ENCODE measurements at places on chromosomes 1 and 21. TPM values are rescaled to one million over a fixed set of nuclear protein-coding genes. Genes with fewer than 3 reads are reported as not detected.

PGBD5 gene
- 3.5 TPM for total RNA-seq

HTR6 gene
- not detected for total RNA-seq

DNAJC28 gene
- 2.8 TPM for total RNA-seq

S100A1 gene
- 3.3 TPM for total RNA-seq

POU2F1 gene
- 12.5 TPM for total RNA-seq

FOXD2 gene
- 0.26 TPM for total RNA-seq

LAMTOR5 gene
- 159 TPM for total RNA-seq

CELA3B gene
- total RNA-seq = 13.7 TPM

LCE3D gene
- total RNA-seq = not detected

NBPF12 gene
- total RNA-seq = 12.4 TPM

OR2G6 gene
- not detected for total RNA-seq

GPX7 gene
- 8.6 TPM for total RNA-seq

CENPF gene
- total RNA-seq = 3.5 TPM

MAEL gene
- not detected for total RNA-seq

GUCA2B gene
- total RNA-seq = 7.9 TPM

BATF3 gene
- total RNA-seq = 4.2 TPM

ZFYVE9 gene
- total RNA-seq = 22.6 TPM

AADACL4 gene
- total RNA-seq = not detected

C8B gene
- 1.9 TPM for total RNA-seq

SF3B4 gene
- total RNA-seq = 43.7 TPM

FAM72B gene
- total RNA-seq = 1.3 TPM

EXO1 gene
- 1.8 TPM for total RNA-seq

CNR2 gene
- total RNA-seq = 0.03 TPM

SHISA4 gene
- 29.4 TPM for total RNA-seq

LCA5L gene
- 2.7 TPM for total RNA-seq

TLR5 gene
- total RNA-seq = 15.5 TPM

ADCY10 gene
- total RNA-seq = 0.81 TPM

FABP3 gene
- 13.3 TPM for total RNA-seq

TFF1 gene
- total RNA-seq = 241 TPM

PDE9A gene
- total RNA-seq = 22.8 TPM

SAMD11 gene
- total RNA-seq = 15.0 TPM

LINGO4 gene
- 0.09 TPM for total RNA-seq

KLF17 gene
- not detected for total RNA-seq

EFNA3 gene
- 2.7 TPM for total RNA-seq

HSD11B1 gene
- total RNA-seq = 5.7 TPM

TDRD10 gene
- 2.3 TPM for total RNA-seq

S100A7A gene
- total RNA-seq = not detected

BNIPL gene
- 0.66 TPM for total RNA-seq

OR6N1 gene
- total RNA-seq = not detected

SLAMF6 gene
- total RNA-seq = 2.2 TPM

CHI3L1 gene
- 0.40 TPM for total RNA-seq

CFAP74 gene
- not detected for total RNA-seq

SLC22A15 gene
- total RNA-seq = 5.7 TPM

IL19 gene
- total RNA-seq = not detected
